ENCODE measurements at places on chromosomes 6 and 20.

- no peak overlapping the region for H3K4me3 ChIP-seq
- no peaks in the 10 kb centered on the region for H3K27me3 ChIP-seq
- H3K27ac ChIP-seq = no peak overlapping the region
- H3K36me3 ChIP-seq = no peaks in the 10 kb centered on the region
Measured at GRCh38 chr20:23315099-23315498, 35.5 kb upstream of the NXT1 start.

- H3K36me3 ChIP-seq = no peaks in the 10 kb centered on the region
- H3K27ac ChIP-seq = no peak overlapping the region
- H3K27me3 ChIP-seq = peaks cover under 1% of the 10 kb centered on the region
Measured at GRCh38 chr6:3557336-3557735, 100.5 kb upstream of the SLC22A23 start.

DNA sequence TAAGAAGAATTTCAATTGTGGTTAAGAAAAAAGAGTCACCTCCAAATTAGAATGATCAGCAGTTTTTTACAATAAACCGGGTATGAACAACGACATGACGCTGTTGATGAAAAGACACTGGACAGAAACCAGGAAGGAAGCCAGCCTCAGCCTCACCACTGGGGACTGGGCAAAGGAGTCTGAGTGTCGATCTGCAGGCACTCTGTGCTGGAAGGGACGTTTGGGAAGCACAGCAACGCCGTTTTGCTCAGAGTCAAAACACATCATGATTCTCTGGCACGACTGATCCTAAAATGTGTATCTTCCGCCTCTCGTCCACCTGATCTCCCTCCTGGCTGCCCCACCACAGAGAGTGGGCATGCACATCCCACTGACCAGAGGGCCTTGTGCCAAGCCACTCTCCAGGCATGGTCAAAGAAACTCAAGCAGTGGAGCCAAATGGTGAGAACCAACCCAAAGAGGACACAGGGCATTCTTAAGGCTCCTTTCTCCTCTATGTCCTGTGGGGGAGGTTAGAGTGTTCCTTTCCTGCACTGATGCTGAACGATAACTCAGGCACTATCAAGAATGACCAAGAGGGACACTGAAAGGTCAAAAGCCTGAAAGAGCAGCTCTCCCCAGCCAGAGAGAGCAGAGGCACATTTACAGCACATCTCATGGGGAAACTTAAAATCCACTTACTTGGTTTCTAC lies 68.8 kb downstream of the AGPAT4 start:
- H3K27me3 ChIP-seq = no peaks in the 10 kb centered on the region
- no peak for DNase-seq
- no peaks in the 10 kb centered on the region for H3K36me3 ChIP-seq
- H3K27ac ChIP-seq = no peak overlapping the region
- H3K4me3 ChIP-seq = no peak overlapping the region
- peaks cover 4% of the 10 kb centered on the region for H3K4me1 ChIP-seq

DNA sequence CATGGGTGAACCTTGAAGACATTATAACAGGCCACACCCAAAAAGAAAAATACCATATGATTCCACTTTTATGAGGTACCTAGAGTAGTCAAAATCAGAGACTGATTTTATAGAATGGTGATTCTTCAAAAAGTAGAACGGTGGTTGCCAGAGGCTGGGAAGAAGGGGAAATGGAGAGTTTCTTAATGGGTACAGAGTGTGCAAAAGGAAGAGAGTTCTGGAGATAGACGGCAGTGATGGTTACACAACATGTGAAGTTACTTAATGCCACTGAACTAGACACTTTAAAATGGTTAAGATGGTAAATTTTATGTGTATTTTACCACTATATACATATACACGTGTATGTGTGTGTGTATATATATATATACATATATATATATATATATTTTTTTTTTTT lies 80.8 kb downstream of the PRND start:
- DNase-seq = no peak
- no peaks in the 10 kb centered on the region for H3K27me3 ChIP-seq
- no peak overlapping the region for H3K4me3 ChIP-seq
- no peaks in the 10 kb centered on the region for H3K36me3 ChIP-seq
- no peaks in the 10 kb centered on the region for H3K4me1 ChIP-seq
- no peak overlapping the region for H3K27ac ChIP-seq

GRCh38 chr20:32387252-32387651 lies 29.1 kb downstream of the ASXL1 start:
- no peaks in the 10 kb centered on the region for H3K27me3 ChIP-seq
- no peaks in the 10 kb centered on the region for H3K36me3 ChIP-seq
- H3K27ac ChIP-seq = no peak overlapping the region
- no peaks in the 10 kb centered on the region for H3K4me1 ChIP-seq
- DNase-seq = no peak

DNA sequence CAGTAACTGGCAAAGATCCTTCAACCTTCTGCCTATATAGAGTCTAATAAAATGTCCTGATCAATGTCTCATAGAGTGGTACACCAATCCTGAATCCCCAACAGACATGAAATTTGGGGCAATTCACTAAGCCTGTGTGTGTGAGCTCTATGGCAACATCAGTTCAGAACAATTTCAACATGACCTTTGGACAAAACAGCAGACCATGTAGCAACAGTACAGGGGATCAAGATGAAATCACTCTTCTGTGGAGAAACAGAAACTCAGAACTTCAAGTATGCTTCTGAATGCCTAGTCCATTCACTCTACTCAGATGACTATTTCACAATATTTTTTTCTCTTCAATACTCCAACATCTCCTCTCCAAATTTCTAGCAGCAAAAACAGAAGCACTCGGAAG lies 49.1 kb upstream of the OPRM1 start:
- no peaks in the 10 kb centered on the region for H3K27me3 ChIP-seq
- H3K36me3 ChIP-seq = no peaks in the 10 kb centered on the region
- DNase-seq = no peak
- no peak overlapping the region for H3K27ac ChIP-seq

DNA sequence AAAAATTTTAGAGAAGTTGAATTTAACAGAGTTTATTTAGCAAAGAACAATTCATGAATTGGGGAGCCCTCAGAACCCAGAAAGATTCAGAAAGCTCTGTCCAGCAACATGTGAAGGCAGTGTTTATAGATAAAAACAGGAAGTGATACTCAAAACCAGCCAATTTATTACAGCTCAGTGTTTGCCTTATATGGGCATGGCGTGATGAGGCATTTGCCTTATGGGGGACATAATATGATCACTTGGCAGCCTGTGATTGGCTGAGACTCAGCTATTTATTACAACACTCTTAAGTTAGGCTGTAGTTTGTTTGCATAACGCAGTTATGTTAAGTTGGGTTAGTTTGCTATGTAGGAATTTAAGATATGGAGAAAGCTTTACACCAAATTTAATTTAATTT lies 11.5 kb downstream of the HLA-DPA1 start:
- no peak overlapping the region for H3K27ac ChIP-seq
- H3K27me3 ChIP-seq = no peaks in the 10 kb centered on the region
- H3K36me3 ChIP-seq = no peaks in the 10 kb centered on the region
- no peak for DNase-seq
- no peak overlapping the region for H3K4me3 ChIP-seq

DNA sequence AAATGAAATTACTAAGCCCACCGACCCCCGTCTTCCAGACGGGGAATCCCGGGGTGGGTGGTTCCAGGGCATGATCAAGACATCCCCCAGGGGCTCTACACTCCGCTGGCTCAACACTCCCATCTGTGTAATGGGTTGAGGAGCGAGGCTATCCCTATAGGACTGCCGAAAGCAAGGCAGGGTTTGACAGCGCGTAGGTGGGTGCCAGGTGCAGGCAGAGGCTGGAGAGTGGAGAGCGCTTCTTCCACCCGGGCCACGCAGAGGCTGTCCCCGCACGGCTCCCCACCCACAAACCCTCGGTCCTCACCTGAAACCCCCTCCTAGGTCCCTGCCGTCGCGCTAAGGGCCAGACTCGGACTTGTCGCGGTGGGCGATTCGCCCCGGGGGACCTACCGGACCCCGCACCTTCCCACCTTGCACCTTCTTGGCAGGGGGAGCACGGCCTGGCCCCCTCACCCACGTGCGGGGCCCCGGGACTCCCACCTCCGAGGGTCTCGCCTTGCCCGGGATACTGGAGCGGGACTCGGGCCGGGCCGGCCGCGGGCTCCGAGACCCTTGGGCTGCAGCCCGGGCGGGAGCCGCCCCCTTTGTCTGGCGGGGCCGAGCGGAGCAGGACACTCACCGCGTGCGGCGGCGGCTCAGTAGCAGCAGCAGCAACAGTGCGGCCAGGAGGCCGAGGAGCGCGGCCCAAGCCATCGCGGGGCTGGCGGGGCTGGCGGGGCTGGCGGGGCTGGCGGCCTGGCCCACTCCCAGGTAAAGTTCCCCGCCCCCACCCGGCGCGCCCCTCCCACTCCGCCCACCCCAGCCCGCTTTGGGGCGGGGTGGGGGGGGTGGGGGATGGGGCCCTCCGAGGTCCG lies at the start of gene PTGIS:
Gene PTGIS, minus strand, starts transcription at position 717 of the 857 bp plus-strand sequence. Its CDS starts 21 bp downstream, at position 696.
- H3K4me3 ChIP-seq = peak within 1 kb of the TSS; percentile 74
- H3K27ac ChIP-seq = peak within 1 kb of the TSS; percentile 32
- H3K36me3 ChIP-seq = no peaks in the 10 kb centered on the region

GRCh38 chr6:123434186-123434585 lies 202.6 kb downstream of the TRDN start:
- no peak overlapping the region for H3K27ac ChIP-seq
- H3K36me3 ChIP-seq = no peaks in the 10 kb centered on the region
- no peaks in the 10 kb centered on the region for H3K27me3 ChIP-seq
- no peaks in the 10 kb centered on the region for H3K4me1 ChIP-seq
- no peak overlapping the region for H3K4me3 ChIP-seq

GRCh38 chr6:143752459-143752858 lies 74.7 kb downstream of the PHACTR2 start:
- H3K4me3 ChIP-seq = no peak overlapping the region
- DNase-seq = no peak
- H3K27me3 ChIP-seq = no peaks in the 10 kb centered on the region

DNA sequence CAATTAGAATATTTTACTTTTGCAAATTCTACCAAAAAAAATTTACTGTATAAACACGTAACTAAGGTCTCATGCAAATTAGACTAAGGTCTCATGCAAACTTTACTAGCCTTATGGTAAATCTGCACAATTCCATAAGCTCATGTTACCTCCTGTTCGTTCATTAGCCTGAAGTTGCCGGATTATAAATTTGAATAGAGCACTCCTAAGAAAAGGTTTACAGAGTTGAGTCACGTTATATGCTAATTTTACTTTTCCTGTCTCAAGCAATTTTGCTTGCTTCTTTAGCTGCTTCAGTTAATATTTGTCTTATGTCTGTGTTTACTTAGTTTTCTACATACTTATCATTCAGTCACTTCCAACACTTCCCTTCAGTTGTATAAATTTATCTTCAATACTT lies 1434.0 kb upstream of the EYS start:
- no peak overlapping the region for H3K4me3 ChIP-seq
- no peaks in the 10 kb centered on the region for H3K27me3 ChIP-seq
- H3K27ac ChIP-seq = no peak overlapping the region
- H3K4me1 ChIP-seq = no peaks in the 10 kb centered on the region
- H3K36me3 ChIP-seq = no peaks in the 10 kb centered on the region
- DNase-seq = no peak

DNA sequence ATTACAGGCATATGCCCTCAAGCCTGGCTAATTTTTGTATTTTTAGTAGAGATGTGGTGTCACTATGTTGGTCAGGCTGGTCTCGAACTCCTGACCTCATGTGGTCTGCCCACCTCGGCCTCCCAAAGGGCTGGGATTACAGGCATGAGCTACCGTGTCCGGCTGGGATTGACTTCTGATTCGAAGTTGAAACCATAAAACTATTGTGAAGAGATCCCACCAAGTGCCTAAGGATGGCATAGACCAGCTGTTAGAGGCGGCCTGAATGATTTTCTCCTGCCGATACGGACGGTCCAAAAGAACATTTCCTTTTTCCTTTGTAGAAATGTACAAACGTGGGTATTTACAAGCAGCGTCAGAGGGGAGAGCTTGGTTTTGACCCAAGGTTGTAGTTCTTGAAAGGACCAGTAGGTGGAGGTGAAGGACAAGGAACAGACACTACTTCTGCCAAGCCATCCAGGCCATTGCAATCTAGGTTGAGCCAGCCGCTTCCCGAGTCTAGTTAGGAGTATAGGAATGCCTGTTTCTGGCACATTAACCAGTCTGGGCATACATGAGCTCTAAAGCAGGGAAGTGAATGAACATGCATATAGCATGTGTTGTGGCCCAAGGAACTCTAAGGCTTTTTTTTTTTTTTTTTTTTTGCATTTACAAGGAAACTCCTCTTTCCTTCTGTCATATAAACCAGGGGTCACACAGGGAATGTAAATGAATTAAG lies 29.0 kb downstream of the MOCS3 start:
- no peaks in the 10 kb centered on the region for H3K27me3 ChIP-seq
- H3K27ac ChIP-seq = no peak overlapping the region
- no peak overlapping the region for H3K4me3 ChIP-seq
- no peaks in the 10 kb centered on the region for H3K36me3 ChIP-seq

DNA sequence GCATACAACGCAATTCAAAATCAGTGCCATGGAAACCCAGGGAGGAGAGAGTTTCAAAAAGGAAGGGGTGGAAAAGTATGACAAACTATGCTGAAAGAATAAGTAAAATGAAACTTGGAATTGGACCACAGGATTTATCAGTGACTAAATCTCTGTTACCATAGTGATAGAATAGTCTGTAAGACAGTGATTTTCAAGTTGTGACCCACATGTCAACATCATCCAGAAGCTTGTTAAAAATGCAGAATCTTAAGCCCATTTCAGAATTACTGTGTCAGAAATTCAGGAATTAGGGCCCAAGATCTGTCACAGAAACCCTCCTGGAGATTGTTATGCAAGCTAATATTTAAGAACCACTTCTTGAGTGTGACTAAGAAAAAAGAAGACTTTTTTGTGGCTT lies 417.7 kb upstream of the JAG1 start:
- H3K27ac ChIP-seq = no peak overlapping the region
- no peaks in the 10 kb centered on the region for H3K27me3 ChIP-seq
- H3K4me3 ChIP-seq = no peak overlapping the region
- DNase-seq = no peak

DNA sequence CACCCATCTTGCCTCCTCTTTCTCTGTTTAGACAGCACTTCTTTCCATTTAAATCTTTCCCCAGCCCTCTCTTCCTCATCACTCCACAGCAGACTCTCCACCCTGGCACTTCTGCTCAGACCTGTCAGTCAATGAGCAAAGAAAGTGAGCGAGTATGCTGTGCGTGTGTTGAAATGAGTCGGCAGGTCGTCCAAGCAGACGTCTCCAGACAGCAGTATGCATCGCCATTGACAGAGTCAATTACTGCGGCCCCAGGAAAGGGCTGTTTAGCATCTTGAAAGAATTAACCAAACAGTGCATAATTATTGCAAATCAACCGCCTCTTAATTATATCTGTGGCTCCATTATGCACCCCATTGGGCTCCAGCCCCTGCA lies 54.8 kb upstream of the KCNG1 start:
- no peaks in the 10 kb centered on the region for H3K27me3 ChIP-seq
- DNase-seq = no peak
- no peaks in the 10 kb centered on the region for H3K4me1 ChIP-seq

- H3K4me1 ChIP-seq = no peaks in the 10 kb centered on the region
- H3K4me3 ChIP-seq = no peak overlapping the region
- no peak overlapping the region for H3K27ac ChIP-seq
- no peak for DNase-seq
- no peaks in the 10 kb centered on the region for H3K27me3 ChIP-seq
- H3K36me3 ChIP-seq = no peaks in the 10 kb centered on the region
Measured at GRCh38 chr6:132748446-132748845, 9.3 kb downstream of the VNN2 start.

- no peak overlapping the region for H3K4me3 ChIP-seq
- H3K27ac ChIP-seq = no peak overlapping the region
- DNase-seq = no peak
Measured at GRCh38 chr6:6405031-6405430, 84.6 kb upstream of the F13A1 start.
